Heart right ventricle (tissue), 16 donors: ENCODE measurements at places on chromosomes 11 and 22. TPM values are rescaled to one million over a fixed set of nuclear protein-coding genes. Genes with fewer than 3 reads are reported as not detected.
A peak's percentile ranks its signal among the peaks of the same experiment; 100 is the strongest.

DNA sequence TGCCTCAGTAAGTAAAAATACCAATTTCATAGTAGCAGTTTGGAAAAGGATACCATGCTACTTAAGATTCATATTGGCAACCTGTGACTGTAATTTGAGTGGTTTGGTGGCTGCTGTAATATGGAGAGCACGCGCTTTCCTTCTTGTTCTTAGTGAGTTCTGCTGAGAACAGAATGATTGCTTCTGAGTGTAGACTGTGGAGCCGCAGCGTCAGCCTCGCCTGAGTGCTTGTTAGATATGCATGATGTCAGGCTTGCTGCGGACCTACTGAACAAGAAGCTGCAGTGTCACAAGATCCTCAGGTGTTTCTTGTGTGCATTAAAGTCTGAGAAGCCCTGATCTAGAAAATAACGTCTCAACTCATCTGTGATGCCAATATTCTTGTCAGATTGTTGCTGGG is 143.2 kb downstream of the ARHGAP42 start:
- DNase-seq = no peak

DNA sequence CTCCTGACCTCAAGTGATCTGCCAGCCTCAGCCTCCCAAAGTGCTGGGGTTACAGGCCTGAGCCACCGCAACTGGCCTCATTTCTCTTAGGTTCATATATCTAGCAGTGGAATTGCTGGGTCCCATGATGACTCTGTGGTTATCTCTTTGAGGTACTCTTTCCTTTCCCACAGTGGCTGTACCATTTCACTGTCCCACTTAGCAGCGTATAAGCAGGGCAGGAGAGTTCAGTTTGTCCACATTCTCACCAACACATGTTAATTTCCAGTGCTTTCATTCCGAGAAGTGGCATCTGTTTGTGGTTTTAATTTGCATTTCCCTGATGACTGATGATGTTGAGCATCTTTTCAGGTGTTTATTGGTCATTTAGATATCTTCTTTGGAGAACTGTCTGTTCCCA is 16.4 kb downstream of the PRR5 start:
- DNase-seq = no peak

DNA sequence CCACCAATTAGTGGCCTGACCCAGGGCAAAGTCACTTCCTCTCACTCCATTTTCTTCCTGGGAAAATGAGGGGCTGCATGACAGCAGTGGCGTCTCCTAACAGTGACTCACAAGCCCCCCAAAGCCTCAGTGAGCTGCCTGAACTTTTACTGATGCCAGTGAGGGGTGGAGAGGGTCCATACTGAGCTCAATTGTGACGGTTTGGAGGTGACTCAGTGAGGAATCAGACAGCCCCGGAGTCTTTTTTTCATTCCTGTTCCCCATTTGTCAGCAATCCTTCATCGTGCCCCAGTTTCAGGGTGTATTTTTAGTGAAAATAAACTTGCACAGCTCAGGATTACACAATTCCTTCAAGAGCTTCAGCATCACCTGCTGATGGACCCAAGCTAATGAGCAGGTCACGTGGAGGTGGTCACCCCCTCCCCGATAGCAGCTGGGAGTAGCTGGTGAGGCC is 30.1 kb upstream of the RASD2 start:
- no peak for DNase-seq

- DNase-seq = no peak
Observed at GRCh38 chr11:61709572-61709971, 29.4 kb downstream of the DAGLA start.

GRCh38 chr11:46006418-46007070 is 84.1 kb downstream of the LARGE2 start:
- DNase-seq = no peak

GRCh38 chr11:40716344-40717130 is 742.9 kb downstream of the LRRC4C start:
- no peak for DNase-seq

DNA sequence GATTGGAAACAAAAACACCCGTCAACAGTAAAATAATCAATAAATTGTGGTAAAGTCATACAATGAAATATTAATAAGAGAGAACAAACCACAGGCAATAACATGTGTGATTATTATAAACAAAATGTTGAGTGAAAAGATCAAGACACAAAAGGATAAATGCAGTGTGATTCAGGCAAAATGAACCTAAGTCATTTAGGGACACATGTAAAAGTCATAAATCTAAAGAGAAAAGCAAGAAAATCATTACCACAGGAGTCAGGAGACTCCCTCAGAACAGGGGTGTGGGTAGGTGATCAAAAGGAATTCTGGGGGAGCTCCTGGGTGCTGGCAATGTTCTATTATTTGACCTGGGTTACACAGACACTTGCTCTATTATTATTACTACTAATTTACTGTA is 47.9 kb upstream of the PPP2R1B start:
- no peak for DNase-seq

GRCh38 chr22:36918586-36919284 is 5.3 kb downstream of the CSF2RB start:
- DNase-seq = no peak

DNA sequence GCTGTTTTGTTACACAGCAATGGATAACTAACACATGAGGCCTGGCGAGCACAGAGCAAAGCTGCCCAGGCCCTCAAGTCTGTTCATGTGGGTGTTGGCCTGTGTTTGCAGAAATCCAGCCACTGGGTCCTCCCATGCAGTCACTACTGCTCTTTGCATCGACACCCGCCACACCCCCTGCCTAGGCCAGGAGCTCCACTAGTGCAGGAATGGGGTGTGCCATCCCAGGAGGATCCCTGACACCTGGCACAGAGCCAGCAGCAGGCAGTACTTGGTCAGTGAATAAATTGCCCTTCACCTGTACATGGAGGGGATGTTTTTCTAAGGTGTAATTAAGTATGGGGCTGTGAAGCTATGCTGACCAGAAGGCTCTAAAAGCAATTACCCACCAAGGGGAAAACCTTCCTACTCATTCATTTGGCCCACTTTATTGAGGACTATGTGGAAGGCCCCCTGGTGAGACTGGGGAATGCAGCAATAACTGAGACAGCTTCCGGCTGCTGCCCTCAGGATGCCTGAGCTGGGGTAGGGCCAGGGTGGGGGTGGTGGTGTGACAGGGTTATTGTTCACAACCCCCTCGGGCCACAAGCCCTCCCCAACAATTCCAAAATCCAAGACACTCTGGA is 160.8 kb downstream of the CRYBB2 start:
- no peak for DNase-seq

GRCh38 chr11:79419120-79419519 is 21.7 kb downstream of the TENM4 start:
- no peak for DNase-seq

- DNase-seq = no peak
Observed at GRCh38 chr11:16297332-16297731, 59.0 kb downstream of the SOX6 start.

GRCh38 chr11:38305682-38306081 is 1707.6 kb upstream of the RAG2 start:
- DNase-seq = no peak

GRCh38 chr11:76495019-76495418 is 50.2 kb downstream of the EMSY start:
- DNase-seq = no peak

- no peak for DNase-seq
Observed at GRCh38 chr11:61737131-61737530, 15.3 kb upstream of the MYRF start.

- DNase-seq = no peak
Observed at GRCh38 chr22:25167082-25167481, 32.6 kb upstream of the CRYBB3 start.

GRCh38 chr11:33530815-33531214 is 169.8 kb downstream of the C11orf91 start:
- no peak for DNase-seq

DNA sequence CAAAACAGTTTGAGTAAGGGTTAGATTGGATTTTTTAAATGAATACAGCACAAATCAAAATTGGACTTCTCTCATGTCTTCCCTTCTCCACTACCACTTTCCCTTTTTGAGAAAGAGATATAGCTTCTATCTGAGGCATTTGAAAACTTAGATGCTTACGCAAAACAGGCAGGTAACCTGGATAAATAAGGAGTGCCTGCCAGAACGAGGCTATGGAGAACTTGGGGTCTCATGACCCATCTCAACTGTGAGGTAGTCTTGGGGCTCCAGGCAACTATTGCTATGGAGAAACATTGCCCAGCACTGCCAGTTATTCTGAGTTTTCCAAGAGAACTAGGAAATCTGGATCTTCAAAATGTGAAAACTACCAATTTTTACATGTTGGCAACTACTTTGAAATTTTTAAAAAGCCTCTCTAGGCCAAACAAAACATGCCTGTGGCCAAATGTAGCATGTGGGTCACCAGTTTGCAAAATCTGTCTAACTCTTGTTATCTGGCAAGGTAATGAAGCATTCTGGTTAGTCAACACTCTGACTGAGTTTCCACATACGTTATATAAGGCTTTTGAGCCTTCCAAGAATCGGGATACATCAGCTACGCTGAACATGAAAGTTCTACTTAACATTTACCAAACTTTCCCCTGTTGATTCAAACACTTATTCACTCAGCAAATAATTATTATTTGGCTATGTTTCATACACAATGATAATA is 752.7 kb downstream of the KCNA4 start:
- no peak for DNase-seq

DNA sequence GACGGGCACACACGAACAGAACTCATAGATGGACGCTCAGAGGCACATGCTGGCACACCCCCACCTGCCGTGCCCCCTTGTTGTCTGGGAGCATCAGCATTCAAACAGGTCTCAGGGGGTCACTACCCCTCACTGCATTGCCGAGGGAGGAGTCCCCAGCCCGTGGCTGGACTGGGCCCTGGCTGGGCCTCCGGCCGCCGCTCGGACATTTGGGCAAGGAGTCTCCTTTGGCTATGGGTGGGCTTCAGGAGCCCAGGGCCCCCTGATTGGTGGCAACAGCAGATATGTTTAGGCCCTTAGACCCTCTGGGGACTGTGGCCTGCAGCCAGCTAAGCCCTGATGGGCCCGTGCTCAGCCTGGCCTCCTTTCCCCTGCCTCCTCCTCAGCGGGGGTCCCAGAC is 41.9 kb downstream of the FLRT1 start:
- DNase-seq = no peak

DNA sequence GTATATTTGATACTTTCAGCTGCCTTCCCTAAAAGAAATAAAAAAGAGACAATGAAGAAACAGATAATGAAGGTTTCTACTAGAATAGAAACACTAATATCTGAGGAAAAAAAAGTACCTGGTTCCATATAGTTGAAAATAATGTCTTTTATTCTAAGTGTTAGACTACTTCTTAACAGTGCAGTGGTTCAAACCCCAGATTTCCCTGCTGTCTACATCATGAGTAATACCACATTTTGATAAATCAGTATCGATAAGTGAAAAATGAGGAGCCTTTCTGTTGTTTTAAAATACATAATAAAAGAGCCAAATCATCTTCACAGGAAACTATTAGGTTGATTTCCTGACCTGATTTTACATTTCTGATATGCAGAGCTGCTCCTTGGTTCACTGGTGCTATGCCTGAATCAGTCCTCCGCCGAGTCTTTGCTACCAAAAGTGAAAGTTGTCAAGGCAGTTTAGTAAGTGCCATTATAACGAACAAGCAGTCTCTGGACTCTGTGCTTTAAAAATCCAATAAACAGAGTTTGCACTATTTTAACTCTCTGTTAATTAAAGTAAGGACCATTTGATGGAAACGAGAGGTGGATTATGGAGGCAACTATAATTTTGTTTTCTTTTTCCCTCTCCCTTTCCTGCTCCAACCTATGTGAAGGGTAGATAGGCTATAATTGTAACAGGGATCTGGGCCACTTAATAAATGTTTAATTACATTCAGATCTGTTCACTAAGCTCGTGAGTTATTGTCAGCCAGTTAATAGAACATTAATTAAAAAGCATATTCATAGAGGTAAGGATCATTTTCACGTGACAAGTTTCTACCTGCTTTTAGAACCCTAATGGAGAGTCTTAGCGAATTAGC is 724.5 kb upstream of the RAG2 start:
- DNase-seq = no peak

DNA sequence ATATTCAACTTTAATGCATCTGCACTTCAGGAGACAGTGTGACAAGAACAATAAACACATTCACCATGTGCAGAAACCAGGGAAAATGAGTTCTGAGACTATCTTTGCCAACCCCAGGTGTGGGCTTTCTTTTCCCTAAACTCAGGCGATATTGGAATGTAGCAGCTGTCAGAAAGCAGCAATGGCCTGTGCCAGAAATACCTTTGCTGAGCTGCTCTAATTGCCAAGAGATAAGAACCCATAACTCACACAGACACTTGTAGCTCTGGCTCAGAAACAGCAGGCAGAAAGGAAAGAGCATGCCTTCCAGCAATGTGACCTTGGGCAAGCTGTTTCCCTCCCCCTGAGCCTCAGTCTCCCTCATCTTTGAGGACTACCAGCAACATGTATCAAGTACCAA is 77.6 kb downstream of the PLEKHA7 start:
- peak; percentile 41 for DNase-seq

- DNase-seq = no peak
Observed at GRCh38 chr11:21529187-21529586, 663.7 kb upstream of the ANO5 start.

- no peak for DNase-seq
Observed at GRCh38 chr11:103844327-103845215, 191.9 kb upstream of the DDI1 start.

GRCh38 chr22:50091092-50091768 is 1.4 kb downstream of the MOV10L1 start:
- no peak for DNase-seq

DNA sequence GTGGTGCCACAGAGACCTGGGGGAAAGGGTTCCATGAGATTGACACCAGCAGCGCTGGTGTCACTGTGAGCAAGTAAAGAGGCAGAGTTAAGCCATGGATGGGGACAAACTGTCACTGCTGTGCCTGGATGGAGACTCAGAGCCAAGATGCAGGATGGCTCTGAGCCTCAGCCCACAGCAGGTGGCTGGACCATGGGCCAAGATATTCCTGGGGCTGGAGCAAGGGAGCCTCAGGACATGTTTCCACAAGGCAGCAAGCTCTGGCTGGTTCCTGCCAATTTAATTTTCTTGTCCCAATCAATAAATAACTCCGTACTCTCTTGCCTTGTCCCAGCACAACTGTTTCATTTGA is 23.0 kb downstream of the MYO18B start:
- no peak for DNase-seq

- DNase-seq = no peak
Observed at GRCh38 chr11:71502871-71503435, 24.1 kb upstream of the KRTAP5-7 start.

DNA sequence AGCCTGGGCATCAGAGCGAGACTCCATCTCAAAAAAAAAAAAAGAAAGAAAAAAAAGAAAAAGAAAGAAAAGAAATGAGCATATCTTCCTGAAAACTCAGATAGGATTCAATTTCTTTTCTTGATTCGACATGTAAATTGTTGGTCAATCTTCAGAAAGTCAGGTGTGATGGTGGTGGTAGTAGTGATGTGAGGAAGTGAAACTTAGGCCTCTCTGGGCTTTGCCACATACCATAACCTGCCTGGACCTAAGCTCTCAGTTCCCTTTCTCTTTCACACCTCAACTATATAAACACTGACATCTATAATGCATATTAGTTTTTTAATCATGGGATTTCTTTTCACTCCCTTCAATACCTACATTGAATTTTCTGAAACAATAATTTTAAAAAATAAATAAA is 98.0 kb upstream of the TBCEL start:
- DNase-seq = no peak

GRCh38 chr11:122100756-122101080 is 15.3 kb downstream of the BLID start:
- peak; percentile 50 for DNase-seq

SLC6A5 gene
- not detected for total RNA-seq

XKR3 gene
- not detected for total RNA-seq

CTSF gene
- 75.5 TPM for total RNA-seq

DEUP1 gene
- not detected for total RNA-seq

ANO1 gene
- total RNA-seq = 10.5 TPM

MS4A7 gene
- 18.5 TPM for total RNA-seq

DRICH1 gene
- total RNA-seq = not detected

OPCML gene
- 0.11 TPM for total RNA-seq

FXYD2 gene
- total RNA-seq = 0.40 TPM
